Esophagus muscularis mucosa (tissue), 4 donors: ENCODE measurements at places on chromosomes 1 and 21. TPM values are rescaled to one million over a fixed set of nuclear protein-coding genes. Genes with fewer than 3 reads are reported as not detected.

The LRRN2 gene
- 3.6 TPM for total RNA-seq

The FCAMR gene
- total RNA-seq, result not detected

The FCRL1 gene
- not detected for total RNA-seq

The RHEX gene
- 8.4 TPM for total RNA-seq

The SV2A gene
- 6.2 TPM for total RNA-seq

The AGT gene
- 15.3 TPM for total RNA-seq

The S100A7 gene
- total RNA-seq, result not detected

The HSF2BP gene
- total RNA-seq, result 0.66 TPM

The TTC39A gene
- 0.52 TPM for total RNA-seq

The DEGS1 gene
- 127 TPM for total RNA-seq

DNA sequence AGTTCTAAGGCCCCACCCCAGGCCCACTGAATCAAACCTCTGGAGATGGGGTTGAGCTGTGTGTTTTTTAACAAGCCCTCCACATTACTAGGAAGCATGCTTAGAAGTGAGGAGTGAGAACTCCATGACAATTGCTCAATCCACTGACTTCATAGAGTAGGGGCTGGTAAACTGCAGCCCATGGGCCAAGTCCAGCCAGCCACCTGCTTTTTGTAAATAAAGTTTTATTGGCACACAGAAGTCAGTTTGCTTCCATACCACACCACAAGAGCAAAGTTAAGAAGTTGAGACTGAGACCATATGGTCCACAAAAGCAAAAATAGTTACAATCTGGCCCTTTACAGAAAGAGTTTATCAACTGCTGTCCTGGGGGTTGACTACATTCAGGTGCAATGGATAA is 309.2 kb downstream of the SETD4 start:
- no peak overlapping the region for H3K4me3 ChIP-seq
- H3K27ac ChIP-seq, result no peak overlapping the region
- no peaks in the 10 kb centered on the region for H3K36me3 ChIP-seq
- no peak for DNase-seq

GRCh38 chr1:75438355-75438754 is 172.6 kb downstream of the SLC44A5 start:
- no peak overlapping the region for H3K27ac ChIP-seq
- no peak for DNase-seq
- H3K36me3 ChIP-seq, result no peaks in the 10 kb centered on the region
- H3K4me3 ChIP-seq, result no peak overlapping the region
- no peaks in the 10 kb centered on the region for H3K27me3 ChIP-seq
- no peaks in the 10 kb centered on the region for H3K4me1 ChIP-seq

DNA sequence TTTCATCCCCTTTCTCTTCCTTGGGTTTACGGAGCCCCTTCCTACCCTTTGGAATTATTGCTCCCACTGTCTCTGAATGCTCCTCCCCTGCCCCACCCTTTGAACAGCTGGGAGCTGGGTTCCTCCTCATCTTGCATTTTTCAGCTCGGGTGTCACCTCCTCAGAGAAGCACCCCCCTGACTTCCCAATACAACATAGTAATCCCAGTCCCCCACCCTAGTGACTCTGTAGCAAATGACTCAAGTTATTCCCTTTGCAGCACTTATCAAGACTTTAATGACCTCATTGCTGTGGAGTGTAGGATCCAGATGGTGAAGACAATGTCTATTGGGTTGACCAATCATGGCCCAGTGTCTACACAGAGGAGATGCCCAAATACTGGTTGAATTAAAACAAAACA is 8.9 kb upstream of the VWA5B1 start:
- DNase-seq, result no peak
- H3K27ac ChIP-seq, result no peak overlapping the region
- no peaks in the 10 kb centered on the region for H3K36me3 ChIP-seq
- no peak overlapping the region for H3K4me3 ChIP-seq
- no peaks in the 10 kb centered on the region for H3K4me1 ChIP-seq
- no peaks in the 10 kb centered on the region for H3K27me3 ChIP-seq

GRCh38 chr1:20695515-20695914 is 22.3 kb downstream of the KIF17 start:
- H3K4me1 ChIP-seq, result peaks cover 33% of the 10 kb centered on the region
- H3K36me3 ChIP-seq, result no peaks in the 10 kb centered on the region
- H3K27ac ChIP-seq, result no peak overlapping the region
- H3K27me3 ChIP-seq, result no peaks in the 10 kb centered on the region
- no peak for DNase-seq

GRCh38 chr1:89608319-89608983 is 24.5 kb upstream of the LRRC8C start:
- no peaks in the 10 kb centered on the region for H3K27me3 ChIP-seq
- no peak overlapping the region for H3K4me3 ChIP-seq
- no peaks in the 10 kb centered on the region for H3K36me3 ChIP-seq
- H3K4me1 ChIP-seq, result peaks cover 31% of the 10 kb centered on the region

DNA sequence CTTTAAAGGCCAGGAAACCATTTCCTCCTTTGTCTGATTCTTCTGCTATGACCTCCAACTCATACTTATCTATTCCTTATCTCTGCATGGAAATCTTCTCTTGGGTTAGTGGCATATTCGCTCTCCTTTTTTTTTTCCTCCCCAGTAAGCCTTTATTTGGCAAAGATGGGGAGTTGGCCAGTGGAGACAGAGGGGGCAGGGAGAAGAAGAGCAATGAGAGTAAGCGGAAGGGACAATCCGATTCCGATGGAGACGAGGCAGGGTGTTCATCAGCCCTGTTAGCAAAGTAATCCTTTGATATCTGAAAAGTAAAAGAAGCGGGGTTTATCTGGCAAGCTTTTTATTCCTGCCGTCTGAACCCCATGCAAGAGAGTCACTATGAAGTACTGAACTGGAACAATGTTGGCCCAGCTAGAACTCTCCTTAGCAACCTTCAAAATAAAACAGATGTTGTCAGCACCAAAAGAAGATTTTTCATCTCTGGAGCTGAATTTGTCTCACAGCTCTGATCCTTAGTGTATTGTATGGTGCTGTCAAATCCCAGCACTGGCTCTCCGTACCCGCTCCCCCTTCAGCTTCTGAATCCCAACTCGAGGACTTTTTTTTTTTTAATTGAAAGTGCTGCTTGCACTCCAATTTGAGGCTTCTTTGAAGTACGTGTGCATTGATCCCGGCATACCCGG is 40.9 kb downstream of the PTGFRN start:
- no peaks in the 10 kb centered on the region for H3K27me3 ChIP-seq
- peak; percentile 89 for DNase-seq
- H3K4me3 ChIP-seq, result peak overlapping the region; percentile 17
- no peaks in the 10 kb centered on the region for H3K36me3 ChIP-seq
- H3K4me1 ChIP-seq, result peaks cover 90% of the 10 kb centered on the region
- peak overlapping the region; percentile 87 for H3K27ac ChIP-seq

- H3K27ac ChIP-seq, result no peak overlapping the region
- no peaks in the 10 kb centered on the region for H3K36me3 ChIP-seq
- no peak for DNase-seq
- peaks cover 5% of the 10 kb centered on the region for H3K4me1 ChIP-seq
- no peak overlapping the region for H3K4me3 ChIP-seq
These were observed 69.4 kb upstream of the ROR1 start for GRCh38 chr1:63704443-63704842.

DNA sequence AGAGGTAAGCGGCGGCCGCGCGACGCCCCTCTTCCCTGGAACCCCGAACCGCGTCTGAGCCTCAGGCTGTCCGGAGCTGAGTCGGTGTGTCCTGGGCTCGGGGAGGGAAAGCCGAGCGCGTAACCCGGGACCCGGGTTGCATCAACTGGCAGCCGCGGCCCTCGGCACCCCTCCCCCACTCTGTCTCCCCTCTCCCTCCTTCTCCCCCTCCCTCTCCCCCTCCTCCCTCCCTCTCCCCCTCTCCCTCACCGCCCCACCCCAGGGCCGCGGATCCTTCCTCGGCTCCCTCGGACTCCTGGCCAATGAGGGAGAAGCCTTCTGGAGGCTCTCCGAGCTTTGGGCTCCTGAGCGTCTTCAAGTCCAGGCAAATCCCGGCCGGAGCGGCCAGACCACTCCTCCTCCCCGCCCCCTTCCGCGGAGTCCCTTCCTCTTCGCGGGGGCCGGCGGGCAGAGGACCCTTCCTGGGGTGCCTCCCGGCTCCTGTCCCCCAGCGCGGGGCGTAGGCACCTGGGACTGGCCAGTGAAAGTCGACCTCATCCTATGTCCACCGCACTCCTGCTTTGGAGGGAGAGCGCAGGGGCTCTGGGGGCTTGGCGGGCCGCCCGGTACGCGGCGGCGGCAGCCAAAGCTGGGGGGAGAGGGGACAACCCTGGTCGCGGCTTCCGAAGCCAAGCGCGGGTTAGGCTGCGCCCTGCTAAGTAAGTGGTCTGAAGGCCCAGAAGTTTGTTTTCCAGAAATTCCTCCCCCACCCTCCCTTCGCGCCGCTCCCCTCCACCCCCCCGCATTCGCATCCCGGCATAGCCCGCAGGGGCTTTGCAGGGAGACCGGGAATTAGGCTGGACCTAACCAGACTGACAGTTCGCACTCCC is 850 bp downstream of the SESN2 start:
- H3K27me3 ChIP-seq, result no peaks in the 10 kb centered on the region
- H3K27ac ChIP-seq, result peak overlapping the region; percentile 97
- peak overlapping the region; percentile 92 for H3K4me3 ChIP-seq
- no peak for DNase-seq

DNA sequence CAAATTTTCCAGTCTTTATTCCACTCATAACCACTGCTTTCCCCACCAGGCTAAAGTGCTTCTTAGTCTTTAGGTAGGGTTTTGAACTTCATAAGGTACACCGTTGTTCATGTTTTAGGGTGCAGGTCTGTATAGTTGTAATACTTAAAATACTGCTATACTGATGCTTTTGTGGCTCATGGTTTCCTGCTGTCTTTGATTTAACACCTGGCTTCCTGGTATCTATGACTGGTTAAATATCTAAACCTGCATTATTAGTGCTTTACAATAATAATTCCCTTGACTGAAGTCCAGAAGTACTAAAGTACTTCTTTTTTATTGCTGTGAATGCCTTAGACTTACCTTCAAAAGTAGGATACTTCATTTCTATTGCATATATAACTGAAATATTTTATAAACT is 384.7 kb downstream of the SRGAP2C start:
- H3K4me1 ChIP-seq, result no peaks in the 10 kb centered on the region
- H3K27me3 ChIP-seq, result no peaks in the 10 kb centered on the region
- H3K36me3 ChIP-seq, result no peaks in the 10 kb centered on the region
- no peak overlapping the region for H3K4me3 ChIP-seq
- H3K27ac ChIP-seq, result no peak overlapping the region

GRCh38 chr1:218683242-218683641 is 338.1 kb downstream of the TGFB2 start:
- H3K4me3 ChIP-seq, result no peak overlapping the region
- no peak for DNase-seq
- H3K4me1 ChIP-seq, result peaks cover 7% of the 10 kb centered on the region
- H3K27me3 ChIP-seq, result no peaks in the 10 kb centered on the region
- H3K27ac ChIP-seq, result no peak overlapping the region
- H3K36me3 ChIP-seq, result no peaks in the 10 kb centered on the region

GRCh38 chr1:32334864-32335534 is 1.0 kb downstream of the MARCKSL1 start:
- peaks cover 13% of the 10 kb centered on the region for H3K36me3 ChIP-seq
- no peak for DNase-seq
- H3K27ac ChIP-seq, result peak overlapping the region; percentile 67
- H3K27me3 ChIP-seq, result no peaks in the 10 kb centered on the region
- H3K4me3 ChIP-seq, result peak overlapping the region; percentile 77
- H3K4me1 ChIP-seq, result peaks cover 47% of the 10 kb centered on the region

DNA sequence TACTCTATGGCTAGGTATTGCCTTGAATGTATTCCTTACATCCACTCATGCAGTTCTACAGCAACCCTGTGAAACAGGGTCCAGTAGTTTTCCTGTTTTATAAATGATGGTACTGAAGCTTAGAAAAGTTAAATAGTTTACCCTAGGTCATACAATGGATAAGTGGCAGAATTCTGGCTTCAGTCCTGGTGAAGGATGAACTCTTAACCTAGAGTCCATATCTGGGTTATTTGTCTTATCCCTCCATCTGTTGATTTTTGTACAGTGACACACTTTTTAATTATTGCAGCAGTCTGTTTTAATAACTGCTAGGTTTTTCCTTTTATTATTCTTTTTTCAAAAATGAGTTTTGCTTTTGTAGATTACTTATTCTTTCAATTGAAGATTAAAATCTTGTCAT is 263.9 kb downstream of the DNM3 start:
- no peaks in the 10 kb centered on the region for H3K27me3 ChIP-seq
- DNase-seq, result no peak
- peaks cover 21% of the 10 kb centered on the region for H3K4me1 ChIP-seq
- no peak overlapping the region for H3K4me3 ChIP-seq
- H3K27ac ChIP-seq, result no peak overlapping the region
